Cardiac muscle cell (in vitro differentiated cells and primary cell): ENCODE measurements at places on chromosomes 2 and 18. TPM values are rescaled to one million over a fixed set of nuclear protein-coding genes. Genes with fewer than 3 reads are reported as not detected.

DNA sequence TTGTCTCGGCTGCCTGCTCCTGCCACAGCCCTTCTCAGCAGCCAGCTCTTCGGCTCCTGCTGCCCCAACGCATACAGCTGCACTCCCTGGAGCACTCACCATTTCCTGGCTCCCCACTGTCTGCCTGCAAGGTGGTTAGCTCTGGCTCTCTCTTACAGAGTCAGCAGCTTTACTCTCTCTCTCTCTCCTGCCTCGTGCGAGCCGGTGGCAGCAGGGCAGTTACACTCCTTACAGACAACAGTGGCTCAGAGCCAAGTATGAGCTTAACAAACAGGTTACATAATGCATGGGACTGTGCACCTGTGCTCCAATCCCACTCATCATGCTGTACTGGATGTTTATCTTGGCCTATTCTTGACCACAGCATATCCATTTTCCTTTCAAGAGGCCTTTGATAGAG lies 47.4 kb upstream of the DNAJC10 start:
- H3K4me1 ChIP-seq, result no peaks in the 10 kb centered on the region
- no peaks in the 10 kb centered on the region for H3K36me3 ChIP-seq
- H3K4me3 ChIP-seq, result no peak overlapping the region
- H3K27ac ChIP-seq, result no peak overlapping the region
- DNase-seq, result no peak

DNA sequence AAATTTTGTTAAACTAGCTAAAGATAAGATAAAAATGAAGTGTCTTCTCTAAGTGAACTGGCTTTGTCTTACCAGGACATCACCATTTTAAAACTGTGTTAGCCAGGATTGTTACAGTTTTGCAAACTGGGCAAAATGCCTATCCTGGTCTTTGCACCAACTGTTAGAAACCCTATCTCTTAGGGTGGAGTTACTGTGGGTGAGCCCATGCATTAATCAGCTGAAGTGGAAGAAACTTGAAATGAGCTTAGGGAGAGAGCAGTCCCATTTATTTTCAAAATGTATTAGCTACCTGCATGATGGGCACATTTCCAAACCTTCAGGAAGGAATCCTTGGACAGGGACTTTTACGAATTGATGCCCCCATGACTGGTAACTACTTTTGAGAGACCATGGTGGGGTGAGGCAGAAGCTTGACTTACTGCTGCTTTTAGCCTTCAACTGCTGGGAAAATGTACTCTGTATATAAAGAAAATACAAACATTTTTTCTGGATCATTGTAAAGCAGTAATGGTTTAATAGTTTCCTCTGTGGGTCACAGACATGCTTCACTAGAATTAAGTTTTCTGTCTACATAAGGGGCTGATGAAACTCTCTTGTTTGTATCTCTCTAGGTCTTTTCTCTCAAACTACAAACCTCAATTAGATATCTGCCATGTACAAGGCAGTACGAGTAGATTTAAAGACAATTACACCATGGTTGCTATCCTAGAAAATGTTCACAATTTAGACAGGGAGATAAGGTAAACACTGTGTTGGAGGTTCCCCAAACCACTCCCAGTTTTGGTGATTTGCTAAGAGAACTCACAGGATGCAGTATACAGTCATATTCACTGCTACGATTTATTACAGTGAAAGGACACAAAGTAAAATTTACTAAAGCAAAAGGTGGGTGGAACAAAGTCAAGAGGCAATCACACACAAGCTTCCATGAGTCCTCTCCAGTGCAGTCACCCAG lies 321.4 kb upstream of the MMADHC start:
- peak; percentile 74 for DNase-seq
- H3K27ac ChIP-seq, result no peak overlapping the region
- H3K4me1 ChIP-seq, result no peaks in the 10 kb centered on the region
- no peak overlapping the region for H3K4me3 ChIP-seq
- no peaks in the 10 kb centered on the region for H3K36me3 ChIP-seq

- no peaks in the 10 kb centered on the region for H3K36me3 ChIP-seq
- H3K27me3 ChIP-seq, result no peaks in the 10 kb centered on the region
- peak overlapping the region; percentile 9 for H3K27ac ChIP-seq
- peak overlapping the region; percentile 75 for H3K4me3 ChIP-seq
- peak; percentile 20 for DNase-seq
Observed at GRCh38 chr2:216694826-216695217, 527 bp downstream of the IGFBP5 start.

Gene STPG4
- not detected in 2 replicates for polyA plus RNA-seq

GRCh38 chr18:34223893-34224422 lies 755 bp downstream of the NOL4 start:
- no peak for DNase-seq
- no peak overlapping the region for H3K27ac ChIP-seq

Gene DCTN1
- 164 and 178 TPM in 2 replicates for polyA plus RNA-seq
